ENCODE measurements at places on chromosomes 7 and 10.

- no peak for DNase-seq
Measured at GRCh38 chr10:103792547-103792946, 62.8 kb downstream of the SH3PXD2A start.

DNA sequence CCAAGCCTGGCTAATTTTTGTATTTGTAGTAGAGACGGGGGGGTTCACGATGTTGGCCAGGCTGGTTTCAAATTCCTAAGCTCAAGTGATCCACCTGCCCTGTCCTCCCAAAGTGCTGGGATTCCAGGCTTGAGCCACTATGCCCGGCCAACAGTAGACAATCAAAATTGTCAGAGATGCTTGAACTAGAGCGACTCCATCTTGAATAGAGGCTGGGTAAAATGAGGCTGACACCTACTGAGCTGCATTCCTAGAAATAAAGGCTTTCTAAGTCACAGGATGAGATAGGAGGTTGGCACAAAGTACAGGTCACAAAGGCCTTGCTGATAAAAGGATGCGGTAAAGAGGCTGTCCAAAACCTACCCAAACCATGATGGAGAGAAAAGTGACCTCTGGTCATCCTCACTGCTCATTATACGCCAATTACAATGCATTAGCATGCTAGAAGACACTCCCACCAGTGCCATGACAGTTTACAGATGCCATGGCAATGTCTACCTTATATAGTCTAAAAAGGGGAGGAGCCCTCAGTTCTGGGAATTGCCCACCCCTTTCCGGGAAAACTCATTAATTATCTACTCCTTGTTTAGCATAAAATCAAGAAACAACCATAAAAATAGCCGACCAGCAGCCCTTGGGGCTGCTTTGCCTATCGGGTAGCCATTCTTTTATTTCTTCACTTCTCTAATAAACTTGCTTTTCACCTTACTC, 134.5 kb downstream of the BAMBI start:
- no peak for DNase-seq

DNA sequence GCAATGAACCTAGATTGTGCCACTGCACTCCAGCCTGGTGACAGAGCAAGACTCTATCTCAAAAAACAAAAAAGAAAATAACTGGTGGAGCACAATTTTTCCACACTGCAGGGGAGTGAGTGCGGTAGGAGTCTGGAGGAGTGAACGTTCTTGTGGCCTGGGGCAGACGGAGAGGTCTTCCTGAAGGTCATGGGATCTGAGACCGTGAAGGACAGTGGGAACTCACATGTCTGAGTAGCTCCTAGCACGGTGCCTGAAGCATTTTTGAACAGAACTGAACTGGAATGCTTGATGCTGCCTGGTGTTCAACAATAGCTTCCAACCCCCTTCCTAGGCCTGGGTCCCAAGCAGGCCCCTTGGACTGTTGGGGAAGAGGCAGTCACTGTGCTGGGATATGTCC, 84.3 kb upstream of the PODXL start:
- no peak for DNase-seq

DNA sequence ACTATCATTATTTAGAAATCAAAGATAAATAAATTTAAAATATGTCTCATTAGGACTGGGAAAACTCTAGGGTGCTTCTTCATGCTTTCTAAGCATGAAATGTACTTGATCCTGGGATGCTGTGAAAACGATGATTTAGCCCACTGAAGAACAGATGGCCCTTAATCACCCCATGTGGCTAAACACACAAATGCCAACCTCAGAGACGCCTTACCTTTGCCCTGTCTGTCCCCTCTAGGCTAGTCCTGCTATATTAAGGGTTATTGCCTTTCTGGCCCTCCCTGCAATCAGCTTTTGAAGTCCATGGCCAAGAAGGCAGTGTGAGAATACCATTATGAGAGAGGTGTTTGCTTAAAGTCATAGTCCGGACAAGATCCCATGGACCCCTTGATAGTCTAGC, 217.2 kb downstream of the TWIST1 start:
- DNase-seq = no peak

GRCh38 chr10:1274111-1274661, 218.0 kb downstream of the WDR37 start:
- DNase-seq = no peak
